Lung microvascular endothelial cell (primary cell): ENCODE measurements at places on chromosomes 6 and 20. TPM values are rescaled to one million over a fixed set of nuclear protein-coding genes. Genes with fewer than 3 reads are reported as not detected.
A peak's percentile ranks its signal among the peaks of the same experiment; 100 is the strongest.

DNA sequence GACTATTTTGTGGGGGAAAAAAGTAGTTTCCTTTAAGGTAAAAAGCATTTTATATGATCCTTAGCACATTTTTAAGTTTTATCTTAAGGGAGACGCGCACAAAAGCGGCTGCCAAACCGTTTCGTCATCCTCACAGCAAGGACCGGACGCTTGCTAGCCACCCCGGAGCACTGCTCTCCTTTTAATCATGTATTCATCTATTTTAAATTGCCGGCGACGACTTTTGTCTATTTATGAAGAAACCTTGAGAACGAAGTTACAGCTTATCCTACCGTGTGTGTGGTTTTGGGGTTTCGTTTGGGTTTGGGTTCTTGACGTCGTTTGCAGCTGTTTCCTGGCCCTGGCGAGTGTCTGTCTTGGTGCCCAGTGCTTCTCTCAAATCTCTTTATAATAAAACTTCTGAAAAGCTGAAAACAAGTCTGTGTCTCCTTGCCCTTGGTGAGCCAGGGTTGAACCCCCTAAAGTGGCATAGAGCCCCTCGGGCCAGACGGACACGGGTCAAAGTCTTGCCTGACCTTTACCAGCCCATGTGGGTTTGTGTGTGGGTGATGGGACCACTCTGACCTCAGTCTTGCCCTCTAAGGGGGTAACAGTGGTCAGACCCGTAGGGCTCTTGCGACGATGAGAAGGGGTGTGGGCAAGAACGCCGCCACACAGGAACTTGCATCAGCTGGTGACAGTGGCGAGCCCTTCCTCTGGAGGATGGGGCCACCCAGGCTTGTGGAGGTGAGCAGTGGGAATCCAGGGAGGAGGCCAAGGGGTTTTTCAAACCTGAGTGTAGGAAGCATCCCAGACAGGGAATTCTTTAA, 117.6 kb downstream of the JPH2 start:
- no peak for DNase-seq

DNA sequence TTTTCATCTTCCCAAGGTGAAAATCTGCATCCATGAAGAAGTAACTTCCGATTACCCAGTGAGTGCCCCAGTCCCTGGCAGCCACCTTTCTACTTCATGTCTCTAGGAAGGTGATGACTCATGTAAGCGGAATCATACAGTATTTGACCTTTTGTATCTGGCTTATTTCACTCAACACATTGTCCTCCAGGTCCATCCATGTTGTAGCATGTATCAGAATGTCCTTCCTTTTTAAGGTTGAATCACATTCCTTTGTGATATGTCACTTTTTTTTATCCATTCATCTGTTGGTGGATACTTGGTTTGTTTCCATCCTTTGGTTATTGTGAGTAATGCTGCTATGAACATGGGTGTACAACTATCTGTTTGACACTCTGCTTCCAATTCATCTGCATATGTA, 176.3 kb upstream of the CDYL start:
- DNase-seq = peak; percentile 97

- DNase-seq = peak; percentile 82
These were observed 14.7 kb downstream of the HLA-F start for GRCh38 chr6:29737707-29738630.

- no peak for DNase-seq
These were observed 96.7 kb downstream of the TAF4 start for GRCh38 chr20:61968932-61969331.

DNA sequence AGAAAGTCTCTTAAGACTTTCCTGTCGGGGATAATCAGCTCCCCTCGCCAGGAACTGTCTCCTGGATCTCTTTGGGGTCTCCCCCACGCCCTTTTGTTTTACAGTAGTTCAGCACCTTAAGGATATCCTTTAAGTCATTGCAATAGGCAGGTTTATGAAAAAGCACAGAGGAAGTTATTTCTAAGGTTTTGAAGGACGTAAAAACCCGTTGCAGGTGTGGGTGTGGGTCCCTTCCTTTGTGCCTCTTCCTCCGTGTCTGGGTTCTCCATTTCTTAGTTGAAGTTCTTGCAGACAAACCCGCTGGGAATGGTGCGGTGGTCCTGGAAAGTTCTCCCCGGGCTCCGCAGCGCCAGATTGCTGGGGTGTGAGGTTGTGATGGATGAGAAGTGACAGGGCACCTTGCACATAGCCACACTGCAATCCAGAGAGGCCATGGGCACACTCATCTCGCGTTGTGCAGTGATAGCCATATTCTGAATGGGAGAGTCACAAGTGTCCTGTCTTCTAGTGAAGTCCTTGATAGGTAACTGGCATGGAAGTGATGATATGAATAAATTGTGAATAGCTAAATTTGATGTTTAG, 65.2 kb downstream of the GTF2H5 start:
- DNase-seq = no peak

- no peak for DNase-seq
These were observed 132.8 kb downstream of the TAF4 start for GRCh38 chr20:61932711-61933480.

- DNase-seq = no peak
These were observed 456.2 kb downstream of the CD109 start for GRCh38 chr6:74152096-74152675.

GRCh38 chr6:162706232-162706631, 21.3 kb downstream of the PRKN start:
- no peak for DNase-seq

DNA sequence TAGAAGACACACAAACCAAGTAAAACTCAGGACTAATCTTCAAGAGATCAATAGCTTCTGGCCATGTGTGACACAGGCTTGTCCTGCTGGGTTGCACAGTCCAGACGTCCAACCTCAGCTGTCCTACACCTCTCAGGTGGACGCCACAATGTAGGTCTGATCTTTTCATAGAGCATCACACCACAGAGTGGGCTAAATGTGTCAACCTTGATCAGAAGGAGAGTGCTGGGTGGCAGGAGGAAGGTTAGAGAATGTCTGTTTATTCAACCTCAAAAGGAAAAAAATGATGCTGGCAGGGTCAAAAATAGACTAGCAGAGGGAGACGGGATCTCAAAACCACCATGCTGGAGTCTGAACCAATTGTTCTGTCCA, 41.7 kb downstream of the GFOD1 start:
- DNase-seq = no peak

The TNXB gene
- 0.44 and 4.2 TPM in 2 replicates for total RNA-seq

DNA sequence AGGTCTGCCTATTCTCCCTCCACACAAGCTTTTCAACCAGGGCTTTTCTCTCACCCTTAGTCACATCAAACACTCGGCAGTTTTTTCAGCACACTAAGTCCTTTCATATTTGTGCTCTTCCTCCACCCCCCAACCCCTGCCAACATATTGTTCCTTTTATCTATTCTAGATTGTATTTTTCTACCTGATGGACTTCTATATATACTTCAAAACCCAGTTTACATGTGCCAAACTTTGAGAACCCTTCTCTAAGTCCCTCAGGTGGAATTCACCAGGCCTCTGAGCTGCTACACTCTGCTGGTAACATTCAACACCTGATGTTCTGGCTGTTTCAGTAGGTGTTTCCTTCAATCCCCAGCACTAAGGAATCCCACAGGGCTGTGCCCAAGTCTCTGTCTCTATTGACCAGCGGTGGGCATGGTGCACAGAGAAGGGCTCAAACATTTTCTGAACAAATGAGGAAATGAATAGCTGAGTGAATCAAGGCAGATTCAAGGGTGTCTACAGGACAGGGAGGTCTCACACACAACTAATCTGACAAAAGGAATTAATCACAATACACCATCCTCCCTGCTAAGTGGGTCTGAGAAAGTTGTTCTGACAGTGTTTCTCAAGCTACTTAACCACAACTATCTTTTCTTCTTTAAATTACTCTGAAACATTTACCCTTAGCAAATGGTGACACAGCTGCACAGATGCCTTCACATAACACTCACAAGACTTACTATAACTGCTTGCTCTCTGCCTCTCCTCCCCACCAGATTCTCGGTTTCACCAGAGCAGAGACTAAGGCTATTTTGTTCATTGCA, 166.5 kb downstream of the TSHZ2 start:
- DNase-seq = no peak

- DNase-seq = no peak
These were observed 43.1 kb upstream of the FOXP4 start for GRCh38 chr6:41502917-41503671.

GRCh38 chr6:144729502-144729901, 444.4 kb downstream of the UTRN start:
- no peak for DNase-seq

DNA sequence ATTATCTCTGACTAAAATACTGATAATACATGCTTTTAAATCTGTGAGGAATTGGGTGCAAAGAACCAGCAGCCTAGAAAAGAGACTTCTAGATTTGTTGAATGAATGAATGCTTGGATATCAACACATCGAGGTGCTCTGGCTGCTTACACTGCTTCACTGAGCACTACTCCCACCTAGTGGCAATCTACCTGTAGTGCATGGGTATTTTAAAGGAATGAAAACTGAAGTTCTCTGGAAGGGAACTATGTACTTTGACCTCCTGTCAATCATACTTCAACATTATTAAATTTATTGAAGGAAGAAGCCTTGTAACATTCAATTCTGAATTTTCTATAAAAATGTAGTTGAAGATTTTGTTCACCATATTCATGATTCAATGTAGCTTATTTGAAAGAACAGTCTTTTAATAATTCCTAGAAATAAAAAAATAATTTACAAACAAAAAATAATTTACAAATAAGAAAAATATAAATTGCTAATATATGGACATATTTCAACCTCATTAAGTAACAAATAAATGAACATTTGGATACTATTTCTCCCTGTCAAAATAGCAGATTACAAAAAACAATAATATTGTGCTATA, 111.2 kb upstream of the MMS22L start:
- peak; percentile 70 for DNase-seq

DNA sequence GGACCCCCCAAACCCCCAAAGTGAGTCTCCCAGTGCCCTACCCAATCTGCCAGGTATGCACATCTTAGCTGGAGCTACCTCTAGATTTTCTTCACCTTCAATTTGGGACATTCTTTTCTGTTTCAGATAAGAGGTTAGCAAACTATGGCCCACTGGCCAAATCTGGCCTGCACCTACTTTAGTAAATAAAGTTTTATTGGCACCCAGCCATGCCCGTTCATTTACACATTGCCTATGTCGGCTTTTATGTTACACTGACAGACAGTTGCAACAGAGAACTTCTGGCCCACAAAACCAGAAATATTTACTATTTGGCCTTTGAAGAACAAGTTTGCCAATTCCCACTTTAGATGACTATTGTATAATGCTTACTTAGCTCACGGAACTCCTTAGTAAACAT, 55.9 kb upstream of the STX16 start:
- DNase-seq = no peak

The TBXT gene
- total RNA-seq = not detected in 2 replicates

- DNase-seq = no peak
These were observed 96.7 kb downstream of the OGFRL1 start for GRCh38 chr6:71385111-71385822.

DNA sequence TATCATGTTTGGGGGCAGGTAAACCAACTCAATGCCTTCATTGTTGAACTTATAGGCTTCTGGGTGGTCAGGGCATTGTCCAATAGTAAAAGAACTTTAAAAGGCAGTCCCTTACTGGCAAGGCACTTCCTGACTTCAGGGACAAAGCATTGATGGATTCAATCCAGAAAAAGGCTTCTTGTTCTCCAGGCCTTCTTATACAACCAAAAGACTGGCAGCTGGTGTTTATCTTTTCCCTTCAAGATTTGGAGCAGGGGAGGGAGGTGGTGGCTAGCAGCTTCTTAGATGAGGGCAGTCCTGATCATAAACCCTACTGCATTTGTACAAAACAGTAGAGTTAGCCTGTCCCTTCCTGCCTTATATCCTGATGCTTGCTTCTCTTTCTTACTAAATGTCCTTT, 57.5 kb downstream of the NCOA3 start:
- DNase-seq = peak; percentile 18

GRCh38 chr6:169164986-169165385, 88.7 kb downstream of the THBS2 start:
- DNase-seq = no peak

The SLC29A1 gene
- 25.3 and 28.6 TPM in 2 replicates for total RNA-seq

DNA sequence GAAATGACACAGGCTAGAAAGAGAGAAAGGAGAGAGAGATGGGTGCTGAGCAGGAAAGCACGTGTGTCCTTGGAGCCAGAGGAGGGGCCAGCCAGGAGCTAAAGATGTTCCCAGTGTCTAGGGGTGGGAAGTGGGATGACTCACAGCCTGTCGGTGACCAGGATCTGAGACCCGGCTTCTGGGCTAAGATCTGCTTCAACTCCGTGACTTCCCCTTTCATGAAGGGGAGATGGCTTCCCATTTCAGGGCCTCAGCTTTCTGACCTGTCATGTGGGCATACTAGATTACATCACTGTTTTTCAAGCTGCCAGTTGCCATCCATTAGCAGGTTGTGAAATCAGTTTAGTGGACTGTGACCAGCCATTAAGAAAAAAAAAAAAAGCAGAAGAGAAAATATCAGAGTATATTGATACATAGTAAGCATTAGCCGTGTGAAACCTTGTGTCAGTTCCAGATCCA, 5.4 kb downstream of the TGM3 start:
- DNase-seq = peak; percentile 13

DNA sequence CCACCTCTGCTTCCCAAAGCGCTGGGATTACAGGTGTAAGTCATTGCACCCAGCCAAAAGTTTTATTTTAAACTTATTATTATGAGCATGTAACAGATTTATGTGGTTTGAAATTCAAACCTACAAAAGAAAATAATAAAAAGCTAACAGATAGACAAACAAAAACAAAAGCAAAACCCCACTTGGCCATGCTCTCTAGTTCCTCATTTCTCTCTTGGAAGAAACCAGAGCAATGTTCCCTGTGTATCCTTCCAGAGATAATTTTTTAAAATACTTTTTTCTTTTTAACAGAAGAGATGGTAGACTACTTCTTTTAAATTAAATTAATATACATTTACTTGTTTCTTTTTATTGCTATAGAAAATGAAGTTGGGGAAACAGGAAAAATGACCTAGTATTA, 28.0 kb upstream of the SLC17A3 start:
- DNase-seq = no peak

The DYNLT2 gene
- 0.22 and 0.60 TPM in 2 replicates for total RNA-seq

DNA sequence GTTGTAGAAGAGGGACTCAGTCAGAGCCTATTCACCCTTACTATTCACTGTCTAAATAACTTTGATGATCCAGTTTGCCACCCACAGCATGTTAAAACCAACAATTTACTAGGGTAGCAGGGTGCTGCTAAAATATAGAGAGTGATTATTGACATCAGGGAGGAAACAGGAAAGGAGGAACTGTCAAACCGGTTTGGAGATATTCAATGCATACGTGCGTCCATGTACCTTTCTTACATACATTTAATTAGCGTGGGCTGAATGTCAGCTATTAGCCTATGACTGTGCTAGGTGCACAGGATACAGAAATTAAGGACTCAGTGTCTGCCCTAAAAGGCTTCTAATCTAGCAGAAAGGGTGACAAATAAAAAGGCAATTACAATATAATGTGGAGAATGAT, 57.2 kb downstream of the IL20RA start:
- DNase-seq = no peak

The BPI gene
- total RNA-seq = not detected in 2 replicates
